Common myeloid progenitor, CD34-positive (primary cell): ENCODE measurements at places on chromosomes 5 and 9.

- DNase-seq, result no peak
Observed at GRCh38 chr5:97544240-97544639, 361.2 kb upstream of the RIOK2 start.

GRCh38 chr5:10145923-10146401, 103.7 kb downstream of the ATPSCKMT start:
- no peak for DNase-seq

- no peak for DNase-seq
Observed at GRCh38 chr5:128274441-128274840, 190.9 kb downstream of the SLC12A2 start.

- DNase-seq, result no peak
Observed at GRCh38 chr5:173671121-173671949, 54.9 kb upstream of the BOD1 start.
